ENCODE measurements at places on chromosomes 2 and 18. TPM values are rescaled to one million over a fixed set of nuclear protein-coding genes. Genes with fewer than 3 reads are reported as not detected.

Gene CRYGC
- total RNA-seq = not detected

Gene B4GALT6
- total RNA-seq = 1.4 TPM

Gene CNRIP1
- 0.19 TPM for total RNA-seq

Gene CXCR4
- 250 TPM for total RNA-seq

Gene REG3G
- not detected for total RNA-seq

- DNase-seq = no peak
Observed at GRCh38 chr2:98438190-98439133, 6.2 kb upstream of the INPP4A start.
